ENCODE measurements at places on chromosomes 12 and 14. TPM values are rescaled to one million over a fixed set of nuclear protein-coding genes. Genes with fewer than 3 reads are reported as not detected.

GRCh38 chr12:64568298-64568697 lies 42.0 kb upstream of the RASSF3 start:
- DNase-seq, result no peak

DNA sequence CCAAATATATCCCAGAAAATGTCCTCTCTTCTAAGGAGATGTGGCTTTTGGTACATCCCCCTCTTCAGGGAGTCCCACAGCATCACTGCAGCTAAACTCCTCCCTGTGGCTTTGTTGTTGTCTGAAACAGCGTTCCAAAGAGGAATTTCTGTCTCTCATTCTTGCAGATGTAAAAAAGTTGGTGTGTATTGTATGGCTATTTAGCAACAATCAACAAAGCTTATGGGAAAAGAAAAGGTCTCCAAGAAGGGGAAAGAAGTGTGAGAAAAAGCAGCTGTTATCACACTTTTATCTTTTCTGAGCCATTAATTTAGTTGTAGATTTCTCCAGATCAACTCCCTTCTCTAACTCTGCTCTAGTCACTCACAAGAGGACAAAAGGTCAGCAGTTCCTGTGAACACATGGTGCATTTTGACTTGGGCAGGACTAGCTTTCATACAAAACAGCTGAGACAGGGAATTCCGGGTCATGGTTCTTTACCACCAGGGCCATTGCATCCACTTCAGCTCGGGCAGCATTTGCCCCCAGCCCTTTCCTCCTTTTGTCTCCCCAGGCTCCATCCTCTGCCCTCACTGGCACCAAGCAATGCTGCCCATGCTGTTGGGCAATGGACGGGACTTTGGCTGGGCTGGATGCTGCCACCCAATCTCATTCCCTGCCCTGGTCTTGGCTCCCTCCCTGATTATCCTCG lies 184.7 kb downstream of the TMX1 start:
- no peak for DNase-seq

DNA sequence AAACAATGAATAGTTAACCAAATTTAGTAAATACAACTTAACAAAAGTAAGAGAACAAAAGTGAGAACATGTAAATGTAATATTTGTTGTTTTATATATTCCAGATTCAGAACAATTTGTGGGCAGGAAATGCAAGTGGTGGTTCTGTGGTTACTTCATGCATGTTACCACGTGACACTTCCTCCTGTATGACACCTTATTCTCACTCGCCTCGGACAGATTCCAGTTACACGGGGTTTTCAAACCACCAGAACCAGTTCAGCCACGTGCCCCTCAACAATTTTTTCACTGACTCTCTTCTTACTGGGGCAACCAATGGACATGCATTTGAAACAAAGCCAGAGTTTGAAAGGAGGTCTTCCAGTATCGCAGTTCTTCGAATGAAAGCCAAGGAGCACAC lies 21.0 kb downstream of the ALX1 start:
- no peak for DNase-seq

DNA sequence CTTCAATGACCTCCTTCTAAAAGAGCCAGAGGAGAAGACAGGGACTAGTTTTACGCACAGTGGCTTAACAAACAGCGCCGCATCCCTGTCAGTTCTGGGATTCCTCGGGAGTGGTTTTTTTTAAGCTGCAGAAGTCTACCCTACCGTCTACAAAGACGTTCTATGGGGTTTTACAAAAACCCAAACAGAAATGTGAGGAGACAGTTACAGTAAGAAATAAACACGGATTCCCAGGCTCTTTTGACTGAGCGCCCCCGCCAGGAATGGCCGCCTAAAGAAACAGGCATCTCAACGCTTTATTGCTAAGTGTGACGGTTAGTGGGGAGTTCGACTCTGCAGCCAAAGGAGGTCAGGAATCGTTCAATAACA lies 484 bp downstream of the ALKBH1 start:
- no peak for DNase-seq

GRCh38 chr12:123960856-123961255 lies 11.8 kb downstream of the CCDC92 start:
- DNase-seq, result no peak

GRCh38 chr12:77120156-77121085 lies 55.1 kb upstream of the E2F7 start:
- DNase-seq, result no peak

- no peak for DNase-seq
These were observed 40.5 kb downstream of the MED13L start for GRCh38 chr12:116236976-116237375.

GRCh38 chr14:68501614-68502052 lies 291.2 kb downstream of the ZFP36L1 start:
- DNase-seq, result no peak

DNA sequence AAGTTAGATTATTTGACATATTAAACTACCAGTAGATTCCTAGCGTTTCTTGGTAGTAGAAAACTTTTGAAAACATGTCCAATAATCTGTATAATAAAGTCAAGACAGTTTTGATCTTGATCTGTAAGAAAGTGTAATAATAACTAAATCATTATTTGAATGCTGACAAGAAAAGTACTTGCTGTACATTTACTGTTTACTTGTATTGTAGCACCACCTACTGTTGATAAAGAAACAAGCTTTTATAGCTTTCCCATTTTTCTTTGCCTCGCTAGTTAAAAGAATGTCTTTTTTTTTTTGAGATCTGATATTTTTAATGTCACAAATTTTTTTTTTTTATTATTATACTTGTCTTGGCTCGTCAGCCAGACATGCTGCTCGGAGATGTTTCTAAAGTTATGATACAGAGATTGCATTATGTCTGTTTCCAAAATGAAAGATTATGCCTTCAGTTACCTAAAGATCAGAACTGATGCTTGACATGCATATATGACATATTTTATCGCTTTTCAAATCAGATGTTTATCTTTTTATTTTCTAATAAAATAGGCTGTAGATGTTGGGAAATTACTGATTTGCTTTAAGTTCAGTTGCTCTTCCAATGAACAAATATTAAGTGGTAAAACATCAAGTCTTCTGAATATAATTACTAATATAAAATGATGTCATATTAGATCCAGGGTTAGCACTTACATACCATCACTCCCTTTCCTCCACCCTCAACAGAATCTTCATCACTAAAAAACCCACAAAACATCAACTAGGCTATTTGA lies 140.5 kb downstream of the AKAP6 start:
- DNase-seq, result no peak

DNA sequence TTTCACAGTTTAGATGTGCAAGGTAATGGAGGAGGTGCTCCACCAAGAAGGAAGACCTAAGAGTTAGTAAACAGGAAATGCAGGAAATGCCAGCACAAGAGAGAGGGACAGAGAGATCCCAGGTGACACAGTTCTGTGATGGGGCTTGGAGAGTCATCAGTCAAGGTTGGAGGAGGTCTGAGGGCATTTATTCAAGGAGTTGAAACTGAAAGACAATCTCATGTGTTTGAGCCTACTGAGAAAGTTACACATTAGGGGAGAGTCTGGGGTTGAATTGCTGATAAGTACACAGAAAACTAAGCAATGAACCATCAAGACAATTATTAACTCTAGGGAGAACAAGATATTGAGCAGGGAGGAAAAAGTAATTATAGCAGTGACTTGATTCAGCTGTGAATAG lies 138.5 kb downstream of the ANO6 start:
- DNase-seq, result no peak

DNA sequence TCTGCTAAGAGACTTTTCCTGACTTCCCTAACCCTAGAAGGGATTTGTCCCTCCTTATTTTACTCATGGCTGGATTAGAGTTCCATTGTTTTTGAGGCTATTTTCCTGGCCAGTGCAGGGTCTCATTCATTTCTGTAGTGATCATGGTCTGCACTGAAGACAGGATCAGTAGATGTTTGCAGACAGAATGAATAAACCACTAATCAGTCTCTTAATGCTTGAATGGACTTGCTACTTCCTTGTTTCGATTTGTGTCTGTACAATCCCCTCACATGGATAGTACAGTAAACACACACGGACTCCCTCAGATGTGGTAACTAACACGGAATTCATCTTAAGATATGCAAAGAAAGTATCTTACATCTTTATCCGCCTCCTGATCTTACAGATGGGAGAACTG lies 102.6 kb upstream of the PRB2 start:
- DNase-seq, result no peak

DNA sequence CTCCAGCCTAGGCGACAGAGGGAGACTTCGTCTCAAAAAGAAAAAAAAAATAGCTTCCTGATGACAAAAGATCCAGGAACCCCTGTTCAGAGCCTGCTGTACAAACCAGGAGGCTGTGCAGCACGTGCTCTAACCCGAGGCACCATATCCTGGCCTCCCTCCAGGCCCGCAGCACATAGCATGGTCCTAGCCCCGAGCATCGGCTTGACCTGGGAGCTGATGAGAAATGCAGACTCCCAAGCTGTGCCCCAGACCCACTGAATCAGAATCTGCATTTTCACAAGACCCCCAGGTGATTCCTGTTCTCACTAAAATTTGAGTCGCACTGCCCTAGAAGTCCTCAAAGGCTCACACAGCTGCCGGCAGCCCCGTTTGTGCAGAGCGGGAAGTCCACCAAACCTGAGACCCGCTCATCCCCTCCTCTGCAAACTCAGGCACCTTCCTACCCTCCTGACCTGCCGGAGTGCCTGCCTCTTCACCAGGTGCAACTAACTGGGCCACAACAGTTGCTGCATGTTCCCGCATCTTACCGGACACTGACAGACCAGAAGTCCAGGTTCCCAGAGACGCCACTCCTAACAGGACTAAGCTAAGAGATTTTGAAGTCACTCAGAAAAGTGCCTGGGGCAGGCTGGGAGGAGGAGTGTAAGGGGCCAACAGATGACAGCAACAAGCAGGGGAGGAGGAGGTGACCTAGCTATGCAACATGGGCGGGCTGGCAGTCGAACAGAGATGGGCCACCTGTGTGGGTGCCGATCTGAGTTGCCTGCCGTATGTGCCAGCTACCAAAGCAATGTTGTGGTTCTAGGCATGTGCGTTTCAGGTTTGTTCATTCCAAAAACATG lies 24.0 kb upstream of the RIN3 start:
- DNase-seq, result no peak

- no peak for DNase-seq
These were observed 23.4 kb upstream of the FGF6 start for GRCh38 chr12:4468994-4469393.

- no peak for DNase-seq
These were observed 200.7 kb downstream of the FUT8 start for GRCh38 chr14:65613131-65613650.

- no peak for DNase-seq
These were observed 576.7 kb downstream of the SLC16A7 start for GRCh38 chr12:60172266-60173211.

- DNase-seq, result no peak
These were observed 73.5 kb downstream of the CCDC88C start for GRCh38 chr14:91344096-91344495.

DNA sequence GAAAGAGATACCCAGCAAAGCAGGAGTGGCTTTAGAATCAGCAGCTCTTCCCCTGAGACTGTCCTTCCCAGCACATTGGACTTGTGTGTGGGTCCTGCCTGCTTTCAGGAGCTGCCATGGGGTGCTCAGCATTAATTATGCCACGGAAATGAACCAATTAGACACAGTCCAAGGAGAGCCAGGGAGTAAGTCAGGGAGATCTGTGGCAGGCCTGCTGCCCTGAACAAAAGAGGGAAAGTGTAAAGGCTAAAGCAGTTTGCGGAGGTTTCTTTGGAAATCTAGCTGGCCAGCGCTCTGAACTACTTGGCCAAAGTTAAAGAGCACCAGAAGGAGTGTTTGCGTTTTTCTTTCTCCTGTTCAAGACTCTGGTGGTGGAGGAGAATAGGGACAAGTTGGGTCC lies 65.7 kb upstream of the SRSF5 start:
- DNase-seq, result no peak

- no peak for DNase-seq
These were observed 34.9 kb upstream of the SPTSSA start for GRCh38 chr14:34496679-34497513.

The MGAT4C gene
- total RNA-seq, result under 0.01 TPM

The PIP4K2C gene
- 24.6 TPM for total RNA-seq

The KRT77 gene
- not detected for total RNA-seq

The SERPINA9 gene
- total RNA-seq, result not detected

The LRRC43 gene
- total RNA-seq, result 1.6 TPM

The C14orf39 gene
- not detected for total RNA-seq

The PCK2 gene
- total RNA-seq, result 62.8 TPM

The ADCY6 gene
- 0.55 TPM for total RNA-seq
